NCI-H2081 treated with DMSO at 0.1 percent for 48 hours (cell line): ENCODE measurements at places on chromosomes 13 and 19.

DNA sequence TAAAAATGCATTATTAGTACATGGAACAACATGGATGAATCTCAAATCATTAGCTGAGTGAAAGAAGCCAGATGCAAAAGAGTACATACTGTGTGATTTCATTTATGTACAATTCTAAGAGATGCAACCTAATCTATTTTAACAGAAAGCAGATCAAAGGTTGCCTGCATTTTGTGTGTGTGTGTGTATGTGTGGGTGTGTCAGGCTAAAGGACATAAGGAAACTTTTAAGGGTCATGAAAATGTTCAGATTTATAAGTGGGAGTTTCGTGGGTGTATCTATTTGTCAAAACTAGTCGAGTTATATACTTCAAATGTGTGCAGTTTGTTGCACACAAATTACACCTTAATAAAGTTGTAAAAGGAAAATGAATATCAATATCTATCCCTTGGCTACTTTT lies 17.9 kb upstream of the NEK3 start:
- DNase-seq: no peak

- no peak for DNase-seq
Measured at GRCh38 chr19:17490411-17490810, 20.1 kb downstream of the SLC27A1 start.

DNA sequence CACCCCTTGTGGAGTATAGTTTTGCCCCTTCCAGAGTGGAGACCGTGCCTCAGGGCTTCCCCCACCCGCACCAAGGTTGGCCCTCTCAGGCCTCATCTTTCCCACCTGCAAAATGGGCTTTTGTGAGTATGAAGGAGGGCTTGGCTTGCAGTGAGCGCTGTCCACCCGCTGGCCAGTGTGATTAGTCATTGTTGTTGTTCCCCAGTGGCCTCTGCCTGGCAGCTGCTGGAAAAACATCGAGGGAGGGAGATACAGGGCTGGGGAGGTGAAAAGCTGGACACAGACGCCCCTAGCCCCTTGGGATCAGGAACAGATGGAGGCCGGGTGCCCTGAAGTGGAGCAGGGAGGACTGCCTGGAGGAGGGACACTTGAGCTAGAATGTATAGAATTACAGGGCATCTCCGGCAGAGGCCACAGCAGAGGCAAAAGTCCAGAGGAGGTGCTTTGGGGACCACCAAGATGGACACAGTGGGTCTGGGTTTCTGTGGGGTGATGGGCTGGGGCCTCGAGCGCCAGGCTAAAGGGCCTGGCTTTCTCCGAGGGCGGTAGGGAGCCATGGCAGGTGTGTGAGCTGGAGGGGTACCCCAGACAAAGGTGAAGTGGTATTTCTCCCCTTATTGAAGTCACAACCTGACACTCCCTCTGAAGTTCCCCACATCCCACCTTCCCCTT lies 3.9 kb upstream of the IL12RB1 start:
- DNase-seq: no peak

GRCh38 chr13:103351035-103351828 lies 285.0 kb upstream of the SLC10A2 start:
- no peak for DNase-seq

DNA sequence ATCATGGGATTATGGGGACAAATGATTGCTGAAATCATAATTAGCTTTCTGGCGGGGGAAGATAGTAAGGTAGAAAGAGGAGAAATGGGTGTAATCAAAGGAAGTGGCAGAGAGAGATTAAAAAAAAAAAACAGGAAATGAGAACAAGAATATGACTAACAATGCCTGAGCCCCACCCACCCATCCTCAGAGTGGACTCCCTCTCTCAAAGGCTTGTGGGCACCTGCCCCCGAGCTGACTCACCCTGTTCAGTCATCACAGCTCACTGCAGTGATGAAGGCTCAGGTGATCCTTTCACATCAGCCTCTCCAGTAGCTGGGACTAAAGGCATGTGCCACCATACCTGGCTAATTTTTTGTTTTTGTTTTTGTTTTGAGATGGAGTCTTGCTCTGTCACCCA lies 26.4 kb upstream of the TPT1 start:
- no peak for DNase-seq

DNA sequence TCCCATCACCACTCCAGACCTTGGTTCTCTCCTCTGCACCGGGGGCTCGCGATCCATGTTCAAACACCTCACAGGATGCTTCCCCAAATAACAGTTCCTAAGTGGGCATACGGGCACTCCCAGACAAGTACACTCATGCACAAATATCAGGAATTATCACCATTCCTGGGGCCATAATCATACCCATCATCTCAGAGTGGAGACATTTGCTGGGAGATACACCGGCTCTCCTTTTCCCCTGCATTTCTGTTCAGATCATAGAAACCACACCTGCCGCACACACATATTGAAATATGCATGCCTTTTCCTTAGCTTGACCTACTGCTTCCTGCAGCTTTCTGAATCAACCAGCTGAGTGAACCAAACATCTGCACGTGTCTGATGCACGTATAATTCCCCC lies 33.9 kb upstream of the MBNL2 start:
- DNase-seq: no peak

DNA sequence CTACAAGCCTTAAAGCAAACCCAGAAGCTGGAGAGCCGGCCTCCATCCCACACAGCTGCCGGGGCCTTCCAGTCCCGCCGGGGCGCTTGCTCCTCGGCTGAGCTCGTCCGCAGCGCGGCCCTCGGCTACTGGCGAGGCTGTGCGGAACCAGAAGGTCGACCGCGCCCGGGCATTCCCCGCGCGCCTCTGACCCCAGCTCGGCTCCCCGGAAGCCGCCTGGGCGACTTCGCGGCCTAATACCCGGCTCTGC lies 863 bp downstream of the ANKRD10 start:
- DNase-seq: no peak

DNA sequence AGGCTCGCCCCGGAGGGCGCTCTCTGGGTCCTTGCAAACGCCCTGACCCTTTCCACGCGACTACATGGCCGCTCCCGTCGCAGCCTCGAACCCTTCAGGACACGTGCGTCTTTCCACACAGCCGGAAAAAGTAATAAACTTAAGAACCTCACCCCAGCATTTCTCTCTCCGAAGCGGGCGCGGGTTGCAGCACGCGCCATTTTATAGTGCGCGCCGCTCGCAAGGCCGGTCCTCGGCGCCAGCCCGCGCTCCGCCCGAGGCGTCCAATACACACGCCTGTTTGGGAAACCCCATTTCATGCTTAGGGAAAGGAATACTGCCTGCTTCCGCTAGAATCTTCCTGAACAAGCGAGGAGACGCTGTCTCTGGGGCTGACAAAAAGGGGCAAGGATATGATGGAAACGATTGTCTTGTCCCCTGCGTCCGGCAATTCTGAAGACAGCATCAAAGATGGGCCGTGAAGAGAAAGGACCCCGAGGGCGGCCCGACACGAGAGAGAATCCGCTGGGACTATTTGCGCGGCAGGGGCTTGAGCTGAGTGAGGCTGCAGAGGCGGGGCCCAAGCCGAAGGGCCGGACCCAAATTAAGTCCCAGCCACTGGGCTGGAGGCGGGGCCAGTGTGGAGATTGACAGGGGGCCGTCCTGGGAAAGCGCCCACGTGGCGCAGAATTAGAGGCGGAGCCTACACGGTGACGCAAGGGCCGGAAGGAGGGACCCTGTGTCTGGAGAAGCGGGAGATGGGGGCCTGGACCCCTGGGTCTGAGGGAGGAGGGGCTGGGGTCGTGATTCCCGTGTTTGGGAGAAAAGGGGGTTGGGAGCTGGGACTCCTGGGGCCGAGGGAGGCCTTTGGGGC lies 14.4 kb downstream of the ACP4 start:
- peak; percentile 90 for DNase-seq

GRCh38 chr19:30373593-30373992 lies 1.4 kb downstream of the ZNF536 start:
- no peak for DNase-seq

DNA sequence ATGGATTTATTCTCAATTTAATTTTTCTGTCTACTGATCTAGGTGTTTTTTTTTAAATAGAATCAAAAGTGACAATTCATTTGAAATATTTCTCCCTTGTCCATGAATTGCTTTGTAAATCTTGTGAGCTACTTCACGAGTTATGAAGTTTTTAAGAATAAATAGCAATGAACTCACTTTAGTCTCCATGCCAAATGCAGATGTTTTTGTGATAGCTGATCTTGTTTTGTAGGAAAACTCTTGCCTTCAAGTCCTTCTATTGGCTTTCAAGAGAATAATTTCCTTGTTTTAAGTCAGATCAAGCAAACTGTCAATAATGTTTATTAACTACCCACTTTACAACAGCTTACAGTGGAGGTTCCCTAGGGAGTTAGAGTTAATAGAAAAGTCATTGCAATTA lies 99.8 kb downstream of the ITGBL1 start:
- DNase-seq: no peak

GRCh38 chr19:42038666-42039065 lies 31.3 kb downstream of the GRIK5 start:
- DNase-seq: no peak

- no peak for DNase-seq
Measured at GRCh38 chr13:63086286-63086685, 1670.6 kb upstream of the PCDH20 start.

DNA sequence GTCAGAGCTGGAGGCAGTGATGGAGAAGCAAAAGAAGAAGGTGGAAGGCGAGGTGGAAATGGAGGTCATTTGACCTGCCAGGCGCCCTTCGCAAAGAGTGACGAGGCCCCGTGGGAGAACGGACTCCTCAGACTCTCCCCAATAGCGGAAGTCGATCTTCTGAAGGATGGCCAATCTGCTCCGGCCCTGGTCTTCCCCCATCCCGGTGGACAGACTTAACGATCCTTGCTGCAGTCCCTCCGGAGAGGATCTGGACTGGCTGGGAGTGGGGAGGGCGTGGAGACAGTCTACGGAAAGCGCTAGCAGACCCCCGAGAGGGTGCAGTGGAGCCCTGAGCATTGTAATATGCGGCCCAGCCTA lies 11.9 kb downstream of the EPS8L1 start:
- DNase-seq: no peak

DNA sequence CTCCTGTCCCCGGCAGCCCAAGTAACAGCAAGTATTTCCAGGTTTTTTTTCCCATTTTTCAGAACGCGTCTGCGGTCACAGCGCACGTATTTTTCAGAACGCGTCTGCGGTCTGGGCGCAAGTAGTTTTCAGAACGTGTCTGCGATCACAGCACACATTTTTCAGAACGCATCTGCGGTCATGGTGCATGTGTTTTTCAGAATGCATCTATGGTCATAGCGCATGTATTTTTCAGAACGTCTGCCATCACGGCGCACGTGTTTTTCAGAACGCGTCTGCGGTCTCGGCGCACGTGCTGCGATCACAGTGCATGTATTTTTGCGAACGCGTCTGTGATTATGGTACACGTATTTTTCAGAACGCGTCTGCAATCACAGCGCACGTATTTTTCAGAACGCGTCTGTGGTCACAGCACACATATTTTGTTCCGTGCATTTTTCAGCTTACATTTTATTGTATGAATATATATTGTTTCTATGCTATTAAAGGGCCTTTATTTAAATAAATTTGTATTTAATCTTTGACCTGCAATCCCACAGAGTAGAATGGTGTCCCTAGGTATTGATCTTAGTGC lies 19.7 kb downstream of the ATP4B start:
- DNase-seq: no peak

DNA sequence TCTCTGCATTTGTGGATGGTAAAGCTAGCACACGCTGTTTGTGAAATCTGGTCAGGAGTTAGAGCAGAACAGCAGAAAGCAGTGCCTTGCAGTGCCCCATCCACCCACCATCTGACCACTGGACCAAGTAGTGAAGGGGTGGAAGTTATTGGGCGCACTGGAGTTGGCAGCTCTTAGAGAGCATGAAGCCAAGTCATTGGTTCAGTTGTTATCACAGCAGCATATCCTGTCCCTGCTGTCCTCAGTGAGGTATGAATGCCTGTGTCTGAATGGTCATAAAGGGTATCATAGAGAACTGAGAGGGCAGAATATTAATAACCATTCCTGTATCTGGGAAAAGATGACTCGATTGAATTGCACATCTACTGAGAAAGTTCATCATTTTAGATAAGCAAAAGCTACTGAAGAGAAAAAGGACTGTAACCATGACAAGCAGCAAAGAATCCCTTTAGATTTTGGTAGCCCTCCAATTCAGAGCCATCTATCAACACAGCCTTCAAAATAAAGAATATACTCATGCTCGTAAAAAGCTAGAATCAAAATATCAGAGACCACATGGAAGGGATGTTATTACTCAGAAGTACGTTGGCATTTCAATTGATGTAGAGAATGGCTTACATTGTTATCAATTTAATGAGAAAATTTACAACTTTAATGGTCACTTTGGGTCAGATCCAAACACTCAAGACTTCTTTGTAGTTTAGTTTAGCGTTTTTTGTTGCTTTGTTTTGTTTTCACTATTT lies 919.0 kb downstream of the EFNB2 start:
- no peak for DNase-seq

DNA sequence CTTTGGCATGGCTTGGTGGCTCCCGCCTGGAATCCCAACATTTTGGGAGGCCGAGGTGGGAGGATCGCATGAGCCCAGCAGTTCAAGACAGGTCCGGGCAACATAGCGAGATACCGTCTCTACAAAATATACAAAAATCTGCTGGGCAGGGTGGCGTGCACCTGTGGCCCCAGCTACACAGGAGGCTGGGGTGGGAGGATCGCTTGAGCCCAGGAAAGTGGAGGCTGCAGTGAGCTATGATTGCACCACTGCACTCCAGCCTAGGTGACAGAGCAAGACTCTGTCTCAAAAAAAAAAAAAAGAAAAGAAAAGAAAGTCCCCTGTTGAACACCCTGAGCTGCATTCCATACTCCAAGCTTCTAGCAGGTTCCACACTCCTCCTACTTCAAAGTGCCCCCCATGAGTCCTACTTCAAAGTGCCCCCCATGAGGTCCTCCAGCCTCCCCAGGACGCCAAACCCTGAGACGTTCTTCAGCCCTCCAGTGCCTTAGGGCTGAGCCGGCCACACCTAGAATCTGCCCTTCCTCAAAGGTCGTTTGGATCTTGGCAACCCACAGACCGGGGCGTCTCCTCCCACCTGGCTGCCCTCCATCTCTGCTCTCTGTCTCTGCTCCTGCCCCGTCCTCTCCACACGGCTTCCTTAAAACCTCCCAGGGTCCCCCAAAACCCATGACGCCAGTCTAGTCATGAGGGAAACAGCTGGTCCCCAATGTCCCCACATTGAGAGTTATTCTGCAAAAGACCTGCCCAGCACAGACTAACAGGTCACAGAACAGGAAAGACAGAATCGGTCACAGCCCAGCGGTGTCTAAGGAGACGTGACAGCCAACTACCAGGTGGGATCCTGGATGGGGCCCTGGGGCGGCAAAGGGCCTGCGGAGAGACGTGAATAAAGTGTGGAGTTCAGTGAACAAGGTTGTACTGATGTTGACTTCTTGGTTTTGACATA lies 4.8 kb downstream of the TJP3 start:
- no peak for DNase-seq

- DNase-seq: no peak
Measured at GRCh38 chr13:76630629-76631230, 255.5 kb downstream of the KCTD12 start.

DNA sequence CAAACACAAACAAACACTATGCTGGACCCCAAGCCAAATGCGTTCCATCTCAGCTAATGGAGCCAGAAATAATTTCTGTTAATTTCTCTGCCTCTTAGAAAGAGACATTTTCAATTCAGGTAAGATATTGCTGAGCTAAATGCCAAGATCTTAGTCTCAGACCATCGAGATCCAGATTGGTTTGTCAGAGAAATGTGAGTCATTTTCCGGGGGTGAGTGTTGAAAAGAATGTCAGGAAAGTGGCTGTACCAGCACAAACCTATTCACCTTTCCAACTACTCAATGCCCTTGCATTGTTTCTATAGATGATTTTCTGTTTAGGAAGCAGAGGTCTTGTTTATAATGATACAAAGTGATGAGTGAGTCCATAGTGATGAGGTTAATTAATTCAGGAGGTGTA lies 266.8 kb upstream of the TSHZ3 start:
- no peak for DNase-seq
